ENCODE measurements at places on chromosomes 13 and 19.

DNA sequence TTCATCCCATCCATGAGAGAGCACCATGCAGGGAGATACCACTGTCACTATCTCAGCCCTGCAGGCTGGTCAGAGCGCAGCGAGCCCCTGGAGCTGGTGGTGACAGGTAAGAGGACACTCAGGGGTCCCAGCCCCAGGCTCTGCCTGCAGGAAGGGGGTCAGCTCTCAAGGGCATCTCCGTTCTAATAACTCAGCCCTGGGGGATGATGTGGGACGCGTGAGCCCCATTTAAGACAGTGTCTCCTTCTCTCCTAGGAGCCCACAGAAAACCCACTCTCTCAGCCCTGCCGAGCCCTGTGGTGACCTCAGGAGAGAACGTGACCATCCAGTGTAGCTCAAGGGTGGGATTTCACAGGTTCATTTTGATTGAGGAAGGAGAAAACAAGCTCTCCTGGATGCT is 15.5 kb upstream of the KIR3DL3 start:
- no peak for DNase-seq

DNA sequence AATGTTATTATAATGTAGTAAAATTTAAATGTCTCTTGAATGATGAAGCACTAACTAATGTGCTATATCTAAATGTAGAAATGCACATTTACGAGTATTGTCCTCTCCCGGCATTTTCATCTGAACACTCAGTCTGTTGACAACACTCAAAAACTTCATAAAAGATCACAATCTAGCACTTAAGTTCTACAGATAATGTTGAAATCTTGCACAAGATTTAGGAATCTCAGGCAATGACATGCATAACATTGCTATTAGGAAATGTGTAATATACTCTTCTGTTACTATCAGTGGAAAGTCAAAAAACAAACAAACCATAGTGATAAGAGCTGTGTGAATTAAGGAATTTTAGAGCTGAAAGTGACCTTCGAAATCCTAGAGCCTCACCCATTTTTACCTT is 37.5 kb upstream of the XPO4 start:
- no peak for DNase-seq

GRCh38 chr13:102978168-102978567 is 88.0 kb downstream of the SLC10A2 start:
- no peak for DNase-seq

DNA sequence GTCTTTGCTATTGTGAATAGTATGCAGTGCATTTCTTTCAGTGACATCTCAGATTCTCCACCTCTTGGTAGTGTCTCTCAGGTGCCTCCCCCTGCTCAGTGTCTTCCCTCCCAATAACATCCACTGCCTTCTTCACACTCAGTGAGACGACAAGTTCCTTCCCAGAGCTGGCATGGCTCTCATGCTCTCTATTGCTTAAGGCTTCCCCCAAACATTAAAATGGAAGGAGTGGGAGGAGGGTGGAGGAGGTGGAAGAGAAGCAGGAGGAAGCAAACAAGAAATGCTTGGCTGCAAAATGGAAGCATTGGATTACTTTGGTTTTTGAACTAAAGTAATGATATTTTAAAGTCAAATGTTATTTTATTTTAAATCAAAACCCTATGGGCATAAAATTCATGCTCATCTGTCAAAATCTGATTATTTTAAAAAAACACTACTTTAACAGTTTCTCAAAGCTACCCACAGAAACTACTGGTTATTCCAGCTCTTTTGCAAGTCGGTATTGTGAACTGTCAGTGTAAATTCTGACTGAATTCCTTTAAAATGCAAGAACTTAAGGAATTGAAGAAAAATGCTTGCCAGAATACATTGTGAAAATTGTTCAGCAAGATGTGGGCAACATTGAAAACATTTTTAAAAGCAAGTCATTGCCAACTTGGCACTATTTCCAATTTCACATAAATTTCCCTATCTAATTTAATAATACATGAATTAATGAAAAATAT is 727.6 kb upstream of the ARGLU1 start:
- DNase-seq: no peak

- DNase-seq: no peak
Measured at GRCh38 chr19:57642396-57643046, 9.6 kb downstream of the ZNF211 start.

GRCh38 chr13:39712626-39713025 is 57.2 kb downstream of the COG6 start:
- DNase-seq: no peak

- no peak for DNase-seq
Measured at GRCh38 chr13:79582896-79583295, 101.9 kb downstream of the NDFIP2 start.

DNA sequence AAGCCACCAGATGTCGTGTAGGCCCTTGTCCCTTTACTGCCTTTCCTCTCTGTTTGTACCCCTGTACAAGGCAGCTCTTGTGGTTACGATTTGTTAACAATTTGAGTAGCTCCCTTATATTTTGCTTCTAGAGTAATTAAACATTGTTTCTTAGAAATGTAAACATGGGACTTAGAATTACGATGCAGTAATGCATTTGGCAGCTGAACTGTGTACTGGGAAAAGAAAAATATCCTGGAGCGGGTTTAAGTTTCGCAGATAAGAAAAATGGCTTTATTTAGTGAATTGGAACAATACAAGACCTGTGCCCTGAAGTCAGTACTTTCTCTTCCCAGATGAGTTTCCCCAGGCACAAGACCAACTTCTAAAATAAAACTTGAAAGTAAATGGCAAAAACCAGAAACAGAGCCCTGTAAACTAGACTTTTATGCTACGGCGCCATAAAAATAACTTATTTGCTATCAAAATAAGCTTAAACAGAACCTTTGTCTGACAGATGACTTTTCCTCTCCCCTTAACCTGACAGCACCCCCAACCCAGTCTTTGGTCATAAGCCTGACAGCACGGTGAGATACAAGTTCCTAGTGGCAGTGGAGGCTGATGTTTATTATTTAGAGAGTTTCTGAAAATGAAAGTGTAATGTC is 63.0 kb downstream of the LRCH1 start:
- no peak for DNase-seq

GRCh38 chr13:105118426-105118985 is 1417.0 kb downstream of the EFNB2 start:
- no peak for DNase-seq

GRCh38 chr19:10603873-10604459 is 16.9 kb upstream of the AP1M2 start:
- DNase-seq: no peak

DNA sequence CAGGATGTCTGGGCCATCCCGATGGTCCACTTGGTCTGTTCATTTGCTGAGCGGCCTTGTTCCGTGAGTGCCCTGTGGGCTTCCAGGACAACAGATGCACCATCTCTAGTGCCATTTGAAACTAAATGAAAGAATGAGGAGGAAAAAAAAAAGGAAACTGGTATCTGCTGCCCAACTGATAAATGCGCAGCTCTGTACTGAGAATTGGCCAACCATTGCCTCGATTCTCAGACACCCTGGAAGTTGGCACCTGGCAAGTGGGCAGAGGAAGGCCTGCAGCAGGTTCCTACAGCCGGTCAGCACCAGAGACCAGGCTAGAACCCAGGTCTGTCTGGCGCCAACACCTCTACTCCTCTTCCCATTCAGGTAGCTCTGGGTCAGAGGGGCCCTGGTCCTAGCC is 18.9 kb downstream of the SLC7A1 start:
- no peak for DNase-seq

DNA sequence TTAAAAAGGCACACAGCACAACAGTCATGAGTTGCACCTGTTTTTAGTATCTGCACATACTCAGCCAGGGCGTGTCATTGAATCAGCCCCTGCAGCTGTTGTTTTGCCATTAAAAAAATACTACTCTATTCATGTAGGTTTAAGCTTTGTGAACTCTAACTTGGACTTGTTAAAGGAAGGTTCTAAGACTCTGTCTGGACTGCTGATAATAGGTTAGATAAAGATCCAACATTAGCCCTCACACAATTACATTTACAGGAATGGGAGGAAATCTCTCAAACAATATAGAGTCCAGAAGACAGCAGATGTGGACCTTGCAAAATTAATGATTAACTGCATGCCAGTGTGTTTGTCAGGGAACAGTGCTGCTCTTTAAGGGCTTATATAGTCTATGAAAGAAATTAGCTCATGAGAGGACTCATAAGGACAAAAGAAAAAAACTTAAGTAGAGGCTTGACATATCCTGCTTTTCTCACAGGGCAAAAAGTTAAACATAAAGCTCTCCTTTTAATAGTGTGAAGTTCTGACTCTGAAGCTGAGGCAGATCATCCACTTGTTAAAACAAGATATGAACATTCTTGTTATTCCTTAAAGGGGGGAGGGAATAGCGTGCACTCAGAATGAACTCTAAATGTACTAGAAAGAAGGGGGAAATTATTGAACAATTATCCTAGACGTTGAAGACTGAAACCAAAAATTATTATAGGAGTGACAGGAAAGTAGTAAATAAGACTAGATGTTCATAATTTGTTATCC is 243.6 kb downstream of the NDFIP2 start:
- DNase-seq: no peak

- DNase-seq: no peak
Measured at GRCh38 chr19:19259741-19260140, 13.4 kb downstream of the TM6SF2 start.

GRCh38 chr19:13024126-13024950 is 29.1 kb downstream of the NFIX start:
- no peak for DNase-seq

DNA sequence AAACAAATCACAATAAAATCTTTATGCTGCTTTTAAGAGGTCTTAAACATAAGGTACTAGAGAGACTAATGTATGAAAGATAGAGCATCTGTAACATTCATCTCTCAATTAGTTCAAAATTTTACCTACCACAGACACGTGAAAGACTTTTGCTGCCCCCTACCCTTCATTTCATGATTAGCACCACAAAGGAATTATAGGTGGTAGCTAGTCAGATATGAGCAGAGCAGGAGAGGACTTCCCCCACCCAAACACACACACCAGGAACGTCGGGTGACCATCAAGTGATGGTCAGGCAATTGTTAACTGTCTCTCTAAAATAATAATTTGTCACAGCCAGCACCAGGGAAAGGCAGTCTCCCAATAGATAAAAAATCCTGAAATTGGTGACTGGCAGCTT is 1531.7 kb upstream of the SPRY2 start:
- no peak for DNase-seq

GRCh38 chr13:34145061-34145460 is 327.1 kb downstream of the RFC3 start:
- DNase-seq: no peak

DNA sequence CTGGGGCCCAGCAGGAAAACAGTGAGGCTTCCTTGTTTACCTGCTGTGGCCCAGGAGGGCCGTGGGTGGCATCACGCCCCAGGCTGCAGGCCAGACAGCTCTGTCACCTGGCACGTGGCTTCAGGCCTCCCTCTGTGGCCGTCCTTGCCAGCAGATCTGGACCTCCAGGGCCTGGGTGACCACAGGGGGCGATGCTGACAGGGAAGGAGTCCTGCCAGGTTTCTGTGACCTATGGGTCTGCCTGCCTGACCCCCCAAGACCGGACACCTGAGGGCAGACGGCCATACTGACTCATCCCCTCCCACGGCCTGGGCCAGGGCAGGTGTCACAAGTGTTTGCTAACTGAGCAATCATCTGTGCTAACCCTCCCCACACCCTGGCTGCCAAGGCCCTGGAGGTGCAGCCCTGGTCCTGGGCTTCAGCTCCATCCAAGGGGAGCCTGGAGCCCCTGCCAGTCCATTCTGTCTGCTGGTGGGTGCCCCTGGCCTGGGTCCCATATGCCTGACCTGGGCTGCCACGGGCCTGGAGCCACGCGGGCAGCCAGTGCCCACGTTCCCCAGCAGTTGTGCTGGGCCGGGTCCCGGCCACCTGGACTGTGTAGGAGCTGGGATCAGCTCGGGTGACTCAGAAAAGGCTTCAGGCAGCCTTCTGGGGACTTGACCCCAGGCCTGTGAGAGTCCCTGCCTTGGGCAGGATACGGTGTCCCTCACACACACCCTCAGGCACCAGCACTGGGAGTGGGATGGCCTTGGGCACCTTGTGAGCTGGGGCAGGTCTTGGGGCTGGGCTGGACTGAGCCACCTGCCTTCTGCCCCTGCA is 3.7 kb downstream of the CDC34 start:
- no peak for DNase-seq

- DNase-seq: no peak
Measured at GRCh38 chr13:98221234-98221633, 44.2 kb upstream of the RNF113B start.

DNA sequence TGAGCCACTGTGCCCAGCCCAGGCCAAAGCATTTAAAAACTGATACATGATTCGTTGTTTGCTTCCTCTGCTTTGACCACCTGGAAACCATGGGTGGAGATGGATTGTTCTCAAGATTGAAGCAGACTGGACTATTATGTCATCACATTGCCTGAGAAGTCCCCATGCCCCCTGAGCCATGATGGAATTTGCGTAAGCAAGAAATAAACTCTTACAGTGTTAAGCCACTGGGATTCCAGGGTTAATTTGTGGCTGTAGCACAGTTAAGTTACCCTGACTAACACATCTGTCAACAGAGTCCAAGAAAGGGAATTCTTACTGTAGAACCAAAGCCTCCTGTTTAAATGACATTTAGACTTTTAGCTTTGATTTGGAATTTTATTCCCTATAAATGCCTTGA is 19.4 kb upstream of the DHRS12 start:
- no peak for DNase-seq

DNA sequence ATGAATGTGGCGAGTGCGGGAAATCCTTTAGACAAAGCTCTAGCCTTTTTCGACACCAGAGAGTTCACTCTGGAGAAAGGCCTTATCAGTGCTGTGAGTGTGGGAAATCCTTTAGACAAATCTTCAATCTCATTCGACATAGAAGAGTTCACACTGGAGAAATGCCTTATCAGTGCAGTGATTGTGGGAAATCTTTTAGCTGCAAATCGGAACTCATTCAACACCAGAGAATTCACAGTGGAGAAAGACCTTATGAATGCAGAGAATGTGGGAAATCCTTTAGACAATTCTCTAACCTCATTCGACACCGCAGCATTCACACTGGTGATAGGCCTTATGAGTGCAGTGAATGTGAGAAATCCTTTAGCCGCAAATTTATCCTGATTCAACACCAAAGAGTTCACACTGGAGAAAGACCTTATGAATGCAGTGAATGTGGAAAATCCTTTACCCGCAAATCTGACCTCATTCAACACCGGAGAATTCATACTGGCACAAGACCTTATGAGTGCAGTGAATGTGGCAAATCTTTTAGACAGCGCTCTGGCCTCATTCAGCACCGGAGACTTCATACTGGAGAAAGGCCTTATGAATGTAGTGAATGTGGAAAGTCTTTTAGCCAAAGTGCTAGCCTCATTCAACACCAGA is 5.7 kb downstream of the ZNF551 start:
- DNase-seq: no peak

- no peak for DNase-seq
Measured at GRCh38 chr13:37383856-37384370, 214.7 kb downstream of the POSTN start.

DNA sequence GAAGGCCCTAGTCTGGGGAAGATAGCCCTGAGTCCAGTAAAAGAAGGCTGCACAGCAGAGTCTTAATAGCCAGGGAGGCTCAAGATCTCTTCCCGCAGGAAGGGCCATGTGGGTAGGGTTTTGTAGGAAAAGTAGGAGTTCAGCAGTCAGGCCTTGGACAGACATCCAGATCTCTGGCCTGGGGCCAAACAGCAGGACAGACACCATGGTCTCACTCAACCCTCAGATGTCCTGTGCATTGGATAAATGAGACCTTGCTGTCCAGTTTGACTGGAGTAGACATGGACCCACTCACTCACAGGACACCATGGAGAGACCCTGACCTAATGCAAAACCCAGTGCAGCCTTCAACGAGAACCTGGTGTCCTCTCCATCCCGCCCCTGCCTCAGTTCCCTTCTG is 3.9 kb downstream of the OCEL1 start:
- no peak for DNase-seq
